ENCODE measurements at places on chromosomes 7 and 10.

- DNase-seq = no peak
Measured at GRCh38 chr7:135001390-135002165, 15.3 kb downstream of the AGBL3 start.

- no peak for DNase-seq
Measured at GRCh38 chr7:66050990-66051448, 24.6 kb upstream of the ASL start.

- no peak for DNase-seq
Measured at GRCh38 chr10:24115403-24115802, 93.5 kb upstream of the KIAA1217 start.

DNA sequence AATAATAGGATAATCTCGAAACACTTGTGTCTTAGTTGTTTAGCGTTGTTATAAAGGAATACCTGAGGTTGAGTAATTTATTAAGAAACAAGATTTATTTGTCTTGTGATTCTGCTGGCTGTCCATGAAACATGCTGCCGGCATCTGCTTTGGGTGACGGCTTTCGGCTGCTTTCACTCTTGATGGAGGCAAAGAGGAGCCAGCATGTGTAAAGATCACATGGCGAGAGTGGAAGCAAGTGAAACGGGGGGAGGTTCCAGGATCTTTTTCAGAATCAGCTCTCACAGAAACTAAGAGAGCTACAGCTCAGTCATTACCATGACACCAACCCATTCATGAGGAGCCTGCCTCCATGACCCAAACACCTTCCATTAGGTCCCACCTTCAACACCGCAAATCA lies 402.8 kb downstream of the CDC14C start:
- no peak for DNase-seq

DNA sequence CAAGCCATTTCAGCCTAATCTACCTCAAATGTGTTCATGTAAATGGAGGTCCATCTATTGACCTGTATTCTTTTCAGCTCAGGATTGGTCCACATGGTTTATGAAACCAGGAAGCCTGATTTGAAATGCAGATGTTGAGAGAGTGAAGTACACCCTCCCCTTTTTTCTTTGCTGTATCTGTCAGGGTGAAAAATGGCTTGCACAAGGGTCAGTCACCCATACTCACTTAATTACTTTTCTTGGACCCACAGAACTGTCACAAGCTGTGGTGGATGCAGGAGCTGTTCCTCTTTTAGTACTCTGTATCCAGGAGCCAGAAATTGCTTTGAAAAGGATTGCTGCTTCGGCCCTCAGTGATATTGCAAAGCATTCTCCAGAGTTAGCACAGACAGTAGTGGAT lies 41.2 kb downstream of the SPAG6 start:
- DNase-seq = no peak

DNA sequence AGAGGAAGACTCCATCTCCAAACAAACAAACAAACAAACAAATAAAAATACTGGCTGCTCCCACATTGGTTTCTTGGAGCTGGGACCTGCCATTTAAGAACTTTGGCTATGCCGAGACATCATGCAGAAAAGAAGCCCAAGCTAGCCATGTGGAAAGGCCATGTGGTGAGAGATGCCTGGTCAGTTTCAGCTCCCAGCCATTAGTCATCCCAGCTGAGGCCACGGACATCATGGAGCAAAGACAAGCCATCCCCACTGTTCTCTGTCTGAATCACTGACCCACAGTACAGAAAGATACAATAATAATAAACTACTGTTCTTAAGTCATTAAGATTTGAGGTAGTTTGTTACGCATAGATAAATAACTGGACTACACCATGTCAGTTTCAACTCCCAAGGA lies 70.0 kb upstream of the PCBD1 start:
- DNase-seq = no peak

- DNase-seq = no peak
Measured at GRCh38 chr10:77456414-77456813, 181.2 kb downstream of the KCNMA1 start.

DNA sequence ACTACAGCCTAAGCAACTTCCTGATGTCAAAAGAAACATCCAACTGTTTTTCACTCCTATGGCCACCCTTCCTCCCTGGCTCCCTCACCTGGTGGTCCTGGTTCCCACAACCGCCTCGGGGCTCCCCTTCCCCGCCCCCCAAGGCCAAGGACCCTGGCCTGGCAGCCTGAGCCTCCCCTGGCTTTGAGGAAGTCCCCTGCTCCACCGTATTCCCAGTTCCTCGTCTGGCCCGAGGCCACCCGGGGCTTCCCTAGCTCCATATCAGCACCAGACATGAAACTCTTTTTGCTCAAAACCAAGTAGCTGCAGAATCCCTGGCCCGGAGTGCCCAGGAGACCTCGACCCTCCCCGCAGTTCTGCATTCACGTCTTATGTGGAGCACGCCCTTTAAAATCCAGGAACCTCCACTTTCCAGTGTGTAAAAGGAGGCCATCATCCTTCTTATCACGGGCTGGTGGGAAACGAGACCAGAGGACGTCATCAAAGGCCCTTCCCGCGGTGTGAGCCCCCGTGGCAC lies 82.9 kb downstream of the PRKAG2 start:
- DNase-seq = no peak

DNA sequence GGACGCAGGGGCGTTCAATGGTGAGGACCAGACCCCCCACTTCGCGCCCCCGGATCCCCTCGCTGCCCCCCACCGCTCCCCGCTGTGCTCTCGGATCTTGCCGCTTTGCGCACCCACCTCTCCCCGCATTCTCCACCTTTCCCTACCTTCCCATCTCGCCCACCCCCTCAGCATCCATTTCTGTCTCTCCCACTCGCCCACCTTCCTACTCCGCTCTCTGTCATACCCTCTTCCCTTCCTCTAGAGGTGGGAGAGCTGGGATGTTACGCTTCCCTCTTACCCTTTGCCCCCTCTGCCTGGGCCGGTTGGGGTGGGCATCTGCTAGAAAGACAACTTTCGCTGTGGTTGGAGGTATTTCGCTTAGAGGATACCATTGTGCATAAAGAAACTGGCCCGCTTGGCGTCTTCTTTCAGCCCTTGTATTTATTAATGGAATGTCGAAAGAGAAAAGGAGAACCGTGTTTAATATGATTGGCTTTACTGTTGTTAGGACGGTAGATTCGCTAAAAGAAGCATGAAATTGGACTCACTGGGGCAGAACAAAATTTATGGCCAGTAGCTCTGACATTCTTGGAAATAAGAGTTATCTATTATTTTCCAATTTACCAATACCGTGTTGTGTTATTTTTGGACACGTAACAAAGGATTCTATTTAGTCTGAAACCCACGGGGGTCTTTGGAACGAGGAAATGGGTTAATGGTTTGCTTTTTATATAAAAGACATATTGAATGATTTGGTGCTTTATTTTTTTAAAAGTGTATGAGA lies 873 bp downstream of the PRKAR2B start:
- no peak for DNase-seq

- peak; percentile 31 for DNase-seq
Measured at GRCh38 chr10:96642973-96643372, 56.2 kb upstream of the TM9SF3 start.

DNA sequence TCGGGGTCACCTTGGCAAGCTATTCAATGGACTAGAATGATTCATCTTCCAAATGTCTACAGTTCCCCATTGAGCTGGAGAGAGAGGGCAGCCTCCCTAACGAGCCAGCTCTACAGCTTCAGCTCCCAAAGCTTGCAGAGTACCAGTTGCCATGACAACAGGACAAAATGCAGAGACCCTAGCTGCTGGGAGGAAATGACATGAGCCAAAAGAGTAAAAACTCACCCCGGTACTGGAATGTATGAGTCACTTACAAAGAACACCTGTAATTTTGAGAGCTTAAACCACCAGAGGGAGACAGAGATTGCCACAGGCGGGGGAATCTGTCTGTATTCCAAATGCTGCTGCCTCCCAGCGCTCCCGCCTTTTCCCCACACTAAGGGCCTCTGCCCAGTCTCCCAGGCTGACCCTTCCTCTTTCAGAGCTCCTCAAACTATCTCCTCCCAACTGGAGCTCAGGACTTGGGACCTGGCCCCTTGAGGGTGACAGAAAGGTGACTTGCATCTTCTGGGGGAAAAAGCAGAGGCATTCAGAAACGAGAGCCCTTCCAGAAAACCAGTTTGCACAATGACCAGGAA lies 95.5 kb downstream of the CUL2 start:
- DNase-seq = peak; percentile 76

GRCh38 chr7:28296571-28297483 lies 115.5 kb upstream of the CREB5 start:
- DNase-seq = peak; percentile 55

- DNase-seq = no peak
Measured at GRCh38 chr10:123962756-123963530, 71.3 kb upstream of the CPXM2 start.

DNA sequence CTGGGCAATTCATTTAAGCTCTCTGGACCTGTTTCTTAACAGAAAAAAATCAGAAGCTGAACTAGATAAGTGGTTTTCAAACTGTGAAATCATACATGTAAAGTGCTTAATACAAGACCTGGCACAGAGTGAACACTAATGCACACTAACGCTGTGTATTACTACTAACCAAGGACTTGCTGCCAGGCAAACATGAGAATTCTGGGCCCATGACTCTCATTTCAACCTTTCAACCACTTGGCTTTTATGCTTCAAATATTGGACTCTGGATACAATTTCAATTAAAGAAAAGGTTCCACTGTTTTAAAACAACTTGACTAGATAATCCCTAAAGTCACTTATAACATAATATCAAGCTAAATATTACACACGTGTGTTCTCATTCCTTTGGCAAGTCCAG lies 73.4 kb downstream of the SRPK2 start:
- no peak for DNase-seq

DNA sequence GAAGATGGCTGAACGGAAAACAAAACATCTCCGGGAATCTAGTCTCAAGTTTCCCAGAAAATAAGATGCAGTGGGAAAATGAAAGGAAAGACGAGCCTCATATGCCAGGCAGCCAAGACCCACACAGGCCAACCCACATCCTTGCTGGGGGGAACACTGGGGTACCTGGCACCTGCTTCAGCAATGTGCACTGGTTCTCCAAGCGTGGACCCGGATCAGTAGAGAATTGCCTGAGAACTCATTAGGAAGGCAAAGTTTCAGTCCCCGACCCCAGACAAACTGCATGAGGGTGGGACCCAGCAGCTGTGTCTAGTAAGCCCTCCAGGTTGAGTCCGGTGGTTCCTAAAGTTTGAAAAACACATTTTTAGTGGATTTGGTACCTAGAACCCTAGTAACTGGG lies 18.4 kb downstream of the FAM53B start:
- no peak for DNase-seq

DNA sequence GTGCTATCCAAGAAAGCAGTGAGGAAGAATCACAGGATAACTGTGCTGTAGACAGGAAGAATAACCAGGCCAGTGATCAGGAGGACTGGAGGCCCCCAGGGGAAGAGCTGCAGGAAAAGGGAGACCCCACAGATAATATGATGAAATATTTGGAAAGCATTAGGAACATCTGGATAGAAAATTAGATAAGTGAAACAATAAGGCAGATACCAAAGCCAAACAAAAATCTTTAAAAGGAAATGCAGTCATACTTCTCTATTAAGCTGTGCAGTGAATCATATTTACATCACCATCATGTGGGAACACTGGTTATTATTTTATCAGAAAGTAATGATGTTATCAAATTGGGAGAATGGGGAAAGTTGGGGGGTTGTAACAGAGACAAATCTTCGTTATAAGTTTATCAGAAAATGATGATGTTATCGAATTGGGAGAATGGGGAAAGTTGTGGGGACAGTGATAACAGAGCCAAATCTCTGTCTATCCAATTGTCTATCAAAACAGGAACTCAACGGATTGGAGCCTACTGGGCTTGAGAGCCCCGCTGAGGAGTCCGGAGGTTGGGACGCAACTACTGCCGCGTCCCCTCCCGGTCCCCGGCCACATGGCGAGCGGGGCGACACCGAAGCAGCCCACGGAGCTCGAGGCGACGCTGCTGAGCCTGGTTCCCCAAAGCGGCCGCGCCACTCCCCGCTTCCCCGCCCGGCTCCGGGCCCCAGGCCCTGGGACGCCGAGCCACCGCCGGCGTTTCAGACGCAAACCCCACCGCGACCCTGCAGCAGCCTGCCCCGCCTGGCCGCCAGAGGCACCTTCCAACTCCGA lies 14.0 kb upstream of the RALA start:
- DNase-seq = no peak

DNA sequence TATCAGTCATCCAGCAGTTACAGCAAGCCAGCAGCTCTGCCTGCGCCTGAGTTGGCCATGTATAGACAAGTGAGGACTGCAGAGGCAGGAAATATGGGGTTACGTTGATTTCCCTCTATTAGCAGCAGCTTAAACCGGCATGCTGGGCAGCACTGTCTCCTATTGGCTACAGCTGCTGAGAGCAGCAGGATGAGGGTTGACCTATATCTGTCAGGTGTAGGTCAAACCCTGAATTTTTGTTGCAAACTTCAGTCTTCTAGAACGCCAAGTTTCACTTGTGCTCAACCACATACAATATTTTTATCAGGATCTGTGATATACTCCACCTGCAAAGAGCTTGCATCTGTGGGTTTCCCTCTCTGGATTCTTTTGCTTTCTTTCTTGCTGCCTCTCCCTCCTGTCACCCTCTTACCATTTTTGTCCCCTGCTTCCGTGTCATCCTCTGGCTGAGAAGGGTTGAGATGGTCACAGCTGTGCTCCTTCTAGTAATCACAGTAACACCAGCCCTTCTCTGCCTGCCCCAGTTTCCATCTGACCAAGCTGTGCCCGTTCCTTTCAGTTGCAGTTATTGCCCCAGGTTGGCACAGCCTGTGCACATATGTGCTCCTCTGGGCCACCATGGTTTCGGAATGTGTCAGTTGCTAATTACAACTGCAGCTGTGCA lies 23.8 kb upstream of the GLCCI1 start:
- no peak for DNase-seq

DNA sequence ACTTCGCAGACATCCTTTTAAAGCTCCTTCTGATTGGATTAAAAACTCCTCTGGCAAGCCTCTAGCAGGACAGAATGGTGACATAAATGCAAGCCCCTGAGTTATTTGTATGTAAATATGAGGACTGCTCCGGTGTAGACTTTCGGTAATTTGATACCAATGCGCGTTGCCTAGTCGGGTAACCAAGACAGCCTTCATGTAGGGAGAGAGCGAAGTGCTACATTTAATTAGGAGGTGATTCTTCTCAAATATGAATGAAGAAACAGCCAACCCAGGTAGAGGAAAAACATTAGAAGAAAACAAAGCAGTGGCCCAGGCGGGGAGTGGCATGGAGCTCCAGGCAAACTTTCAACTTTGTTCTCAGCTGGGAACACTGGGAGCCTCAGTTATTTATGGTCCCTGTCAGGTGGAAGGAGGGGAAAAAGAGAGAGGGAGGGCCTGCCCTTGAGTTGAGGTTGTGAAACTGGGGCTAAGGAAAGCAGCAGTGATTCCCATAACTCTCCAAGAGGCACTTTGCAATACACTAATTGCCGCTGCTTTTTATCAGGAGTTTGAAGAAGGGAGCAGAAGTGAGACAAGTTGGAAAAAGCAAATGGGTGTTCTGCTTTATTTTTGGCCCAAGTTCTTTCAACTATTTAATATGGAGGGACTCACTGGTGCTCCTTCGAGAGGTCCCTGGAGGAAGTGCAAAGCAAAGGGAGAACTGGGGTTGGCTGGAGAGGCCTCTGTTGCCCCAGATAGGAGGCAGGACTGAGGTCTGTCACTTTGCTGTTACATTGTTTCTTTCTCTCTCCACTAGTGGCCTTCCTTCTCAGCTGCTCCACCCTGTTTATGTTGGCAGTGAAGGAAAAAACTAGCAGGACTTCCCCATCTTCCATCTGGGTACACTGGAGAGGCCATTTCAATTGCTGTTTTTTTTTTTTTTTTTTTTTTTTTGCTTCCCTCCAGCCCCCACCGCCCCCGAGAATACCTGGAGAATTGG lies 234.6 kb upstream of the CCDC6 start:
- no peak for DNase-seq
